ENCODE measurements at places on chromosomes 5 and 9.
A peak's percentile ranks its signal among the peaks of the same experiment; 100 is the strongest.

DNA sequence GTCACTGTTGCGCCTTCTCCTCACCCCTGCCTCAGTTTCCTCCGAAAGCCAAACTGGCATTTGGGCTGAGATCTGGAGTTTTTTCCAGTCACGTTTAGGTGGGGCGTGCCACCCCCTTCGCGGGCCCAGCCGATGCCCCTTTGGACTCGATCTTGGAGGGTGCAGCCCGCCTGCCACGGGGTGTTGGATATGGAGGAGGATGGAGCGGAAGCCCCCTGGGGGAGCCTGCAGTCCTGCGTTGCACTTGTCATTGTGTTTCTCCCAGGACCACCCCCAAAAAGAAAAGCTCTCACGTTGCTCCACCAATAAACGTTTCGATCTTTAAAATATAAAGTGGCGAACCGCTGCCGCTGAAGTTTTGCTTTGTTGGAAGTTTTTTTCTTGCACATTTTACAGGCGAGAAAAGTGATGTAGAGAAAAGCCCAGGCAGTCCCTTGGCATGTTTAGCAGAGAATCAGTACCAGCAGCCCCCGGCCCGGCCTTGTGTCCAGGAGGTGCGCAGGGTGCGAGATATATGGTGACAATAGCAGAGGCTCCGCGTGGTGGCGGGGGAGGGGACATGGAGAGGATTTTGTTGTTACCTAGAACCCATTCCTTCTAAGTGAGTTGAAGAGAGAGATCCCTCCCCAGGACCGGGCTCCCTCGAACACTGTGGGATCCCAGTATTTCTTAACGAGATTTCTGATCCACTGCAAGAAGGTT lies 681 bp downstream of the F2R start:
- peak; percentile 6 for DNase-seq

DNA sequence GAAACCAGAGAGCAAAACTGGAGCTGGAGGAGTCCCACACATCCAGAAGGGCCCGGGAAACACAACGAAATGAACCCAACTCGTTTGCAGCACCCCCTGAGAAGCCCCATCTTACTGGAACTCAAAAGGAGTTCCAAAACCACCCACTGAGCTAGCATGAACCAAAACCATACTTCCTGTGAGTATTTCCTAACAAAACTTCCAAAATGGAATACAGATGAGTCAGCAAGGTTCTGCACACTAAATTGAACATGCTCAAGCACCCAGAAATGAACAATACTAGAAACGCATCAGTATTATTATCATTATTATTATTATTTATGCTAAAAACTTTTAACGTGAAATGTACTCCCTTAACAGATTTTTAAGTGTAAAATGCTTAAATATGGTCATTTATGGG lies 8.0 kb upstream of the SPOCK1 start:
- no peak for DNase-seq

- no peak for DNase-seq
Observed at GRCh38 chr9:116377179-116377798, 223.7 kb downstream of the PAPPA start.

DNA sequence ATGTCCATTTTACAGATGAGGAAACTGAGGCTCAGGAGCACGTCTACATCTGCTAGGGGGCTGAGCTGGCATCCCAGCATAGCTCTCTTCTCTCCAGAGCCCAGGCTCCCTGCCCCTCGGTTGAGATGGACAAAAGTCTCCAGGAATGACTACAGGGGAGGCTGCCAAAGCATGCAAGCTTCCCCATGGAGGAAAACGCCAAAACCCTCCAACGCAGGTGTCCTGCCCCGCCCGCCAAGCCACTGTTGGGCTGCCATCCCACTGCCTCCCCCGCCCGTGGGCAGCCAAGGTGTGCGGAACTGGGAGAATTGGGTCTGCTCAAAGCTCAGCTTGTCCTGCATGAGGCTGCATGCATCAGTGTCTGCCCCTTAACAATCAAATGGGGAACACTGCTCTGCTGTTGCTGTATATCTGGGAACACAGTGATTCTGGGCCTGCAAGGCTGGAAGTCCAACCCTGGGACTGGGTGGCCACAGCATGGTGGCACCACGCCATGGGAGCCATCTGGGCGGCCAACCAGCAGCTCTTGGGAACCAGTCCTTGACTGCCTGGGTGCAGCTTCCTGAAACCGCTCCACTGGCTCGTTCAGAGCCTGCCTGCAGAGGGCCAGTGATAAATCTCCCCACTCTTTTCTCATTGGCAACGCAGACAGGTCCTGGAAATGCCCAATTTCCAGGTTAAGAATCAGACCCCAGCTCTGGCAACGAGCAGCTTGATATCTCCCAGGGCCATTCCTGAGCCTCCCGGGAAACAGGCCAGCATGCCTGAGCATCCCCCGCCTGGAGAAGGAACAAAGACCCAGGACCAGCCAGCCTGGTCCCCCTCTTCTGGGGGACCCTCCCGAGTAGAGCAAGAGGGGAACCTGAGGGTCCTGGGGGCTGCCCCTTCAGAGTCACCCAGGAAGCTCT lies 3.5 kb downstream of the RALGDS start:
- DNase-seq = no peak

DNA sequence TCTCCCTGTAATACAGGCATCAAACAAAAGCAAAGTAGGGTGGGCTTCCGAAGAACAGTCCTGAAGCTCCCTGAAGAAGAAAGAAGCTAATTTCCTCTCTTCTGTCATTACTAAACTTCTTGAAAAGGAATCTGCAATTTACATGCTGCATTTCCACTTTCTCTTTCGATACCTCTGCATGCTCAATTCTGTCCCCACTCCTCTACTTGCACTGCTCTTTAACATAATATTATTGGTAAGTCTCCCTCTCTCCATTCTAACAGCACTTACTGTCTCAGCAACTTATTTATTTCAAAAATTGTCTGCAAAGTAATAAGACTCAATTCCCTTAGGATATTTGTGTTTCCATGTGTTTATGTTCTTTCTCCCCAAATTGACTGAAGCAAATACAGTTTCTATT lies 3.9 kb upstream of the PLPP1 start:
- DNase-seq = no peak

GRCh38 chr5:143230676-143230996 lies 172.8 kb downstream of the NR3C1 start:
- DNase-seq = no peak

GRCh38 chr5:180208038-180208434 lies 975 bp downstream of the RASGEF1C start:
- DNase-seq = no peak

DNA sequence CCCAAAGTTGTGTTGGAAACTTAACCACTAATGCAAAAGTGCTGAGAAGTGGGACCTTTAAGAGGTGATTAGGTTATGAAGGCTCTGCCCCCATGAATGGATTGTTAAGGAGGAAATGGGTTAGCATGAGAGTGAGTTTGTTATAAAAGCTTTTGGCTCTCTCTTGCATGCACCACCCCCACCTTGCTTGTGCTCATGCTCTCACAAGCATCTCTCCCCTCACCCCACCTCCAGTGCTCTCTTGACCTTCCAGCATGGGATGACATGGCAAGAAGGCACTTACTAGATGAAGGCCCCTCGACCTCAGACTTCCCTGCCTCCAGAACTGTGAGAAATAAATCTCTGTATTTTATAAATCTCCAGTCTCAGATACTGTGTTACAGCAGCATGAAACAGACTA lies 52.8 kb downstream of the RICTOR start:
- DNase-seq = no peak

- DNase-seq = no peak
Observed at GRCh38 chr5:154301726-154302125, 111.2 kb downstream of the GALNT10 start.

DNA sequence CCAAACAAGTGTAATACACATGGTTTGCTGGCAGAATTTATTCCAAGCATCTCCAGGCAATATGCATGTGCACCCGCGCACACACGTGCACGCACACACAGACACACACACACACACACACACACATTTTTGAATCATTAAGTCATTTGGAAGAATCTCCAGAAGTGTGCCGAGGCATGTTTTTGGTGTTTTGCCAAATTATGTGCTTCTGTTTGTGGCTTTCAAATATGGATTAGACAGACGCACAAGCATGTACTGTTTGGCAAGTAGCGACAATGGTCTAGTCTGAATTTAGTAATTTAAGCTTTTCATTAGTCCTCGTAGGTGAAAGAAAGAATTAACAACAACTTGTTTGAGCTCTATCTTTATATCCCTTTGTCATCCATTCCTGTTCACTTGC lies 36.7 kb downstream of the NFIB start:
- no peak for DNase-seq

GRCh38 chr5:139306197-139306596 lies 12.7 kb downstream of the MATR3 start:
- DNase-seq = no peak

GRCh38 chr9:36867672-36868471 lies 166.2 kb downstream of the PAX5 start:
- DNase-seq = no peak

DNA sequence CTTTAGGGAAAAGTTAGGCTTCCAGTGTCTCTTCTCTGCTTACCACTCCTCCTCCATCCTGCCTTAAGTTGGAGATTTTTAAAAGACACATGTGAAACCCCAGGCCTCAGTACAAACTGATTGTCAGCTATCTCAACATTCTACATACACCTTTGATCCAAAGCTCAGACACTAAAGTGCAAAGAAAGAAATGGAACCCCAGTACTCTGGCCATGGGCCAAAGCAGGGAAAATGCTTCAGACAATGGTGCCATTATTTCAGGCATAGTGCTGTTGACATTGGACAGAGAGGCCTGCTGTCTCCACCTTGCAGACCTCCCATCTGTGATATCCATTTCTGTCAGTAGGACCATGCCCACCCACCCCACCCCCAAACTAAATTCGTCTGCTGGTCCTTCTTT lies 49.1 kb downstream of the G3BP1 start:
- no peak for DNase-seq

DNA sequence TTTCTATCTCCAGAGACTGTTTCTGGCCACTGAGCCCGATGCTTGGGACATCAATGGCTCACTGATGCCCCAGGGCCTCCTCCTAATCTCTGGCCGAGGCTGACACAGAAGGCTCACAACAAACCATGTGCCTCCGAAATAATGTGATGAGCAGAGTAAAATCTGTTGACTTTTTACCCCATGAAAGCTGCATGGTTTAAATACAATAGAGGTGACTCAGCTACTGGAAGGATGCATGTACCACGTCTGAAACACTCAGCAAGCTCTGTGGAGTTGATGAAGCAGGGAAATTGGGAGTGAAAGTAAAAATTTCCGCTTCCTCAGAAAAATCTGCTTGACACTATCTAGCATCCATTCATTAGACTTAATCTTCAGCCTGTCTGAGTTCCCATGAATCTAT lies 111.1 kb upstream of the EQTN start:
- DNase-seq = no peak

DNA sequence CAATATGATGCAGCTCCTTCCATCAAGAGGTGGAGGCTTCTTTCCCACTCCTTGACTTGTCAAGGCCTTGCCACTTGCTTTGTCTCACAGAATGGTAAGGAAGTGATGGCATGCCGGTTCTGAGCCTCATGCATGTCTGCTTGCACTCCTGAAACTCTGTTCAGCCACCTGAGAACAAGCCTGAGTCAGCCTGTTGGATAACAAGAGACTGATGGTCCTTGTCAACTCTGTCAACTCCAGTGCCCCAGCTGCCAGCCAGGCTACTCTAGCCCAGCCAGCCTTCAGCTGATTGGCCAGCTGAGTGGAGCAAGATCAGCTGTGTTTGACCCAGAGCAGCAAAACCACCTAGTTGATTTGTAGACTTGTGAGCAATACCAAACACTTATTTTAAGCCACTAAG lies 4.4 kb upstream of the TENT4A start:
- no peak for DNase-seq

DNA sequence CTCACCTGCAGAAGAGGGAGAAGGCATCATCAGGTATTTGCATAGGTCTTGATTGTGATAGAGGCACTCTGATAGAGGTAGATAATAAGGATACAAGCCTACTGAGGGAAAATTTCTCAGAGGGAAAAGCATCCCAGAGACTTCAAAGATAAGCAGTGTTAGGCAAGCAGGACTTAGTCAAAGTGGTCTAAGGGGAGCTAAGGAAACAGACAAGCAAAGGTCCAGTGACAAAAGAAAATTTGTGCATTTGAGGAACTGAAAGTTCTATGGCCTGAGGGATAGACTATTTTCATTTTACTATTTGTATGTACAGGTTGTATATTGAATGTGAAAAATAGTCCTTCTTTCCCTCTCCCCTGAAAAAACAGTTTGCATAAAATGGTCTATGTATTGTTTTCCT lies 27.4 kb downstream of the OXCT1 start:
- DNase-seq = no peak

- DNase-seq = no peak
Observed at GRCh38 chr9:133513214-133514100, 11.3 kb downstream of the MYMK start.

All from effector memory CD8-positive, alpha-beta T cell (primary cell).